ENCODE measurements at places on chromosomes 4 and X. TPM values are rescaled to one million over a fixed set of nuclear protein-coding genes. Genes with fewer than 3 reads are reported as not detected.

DNA sequence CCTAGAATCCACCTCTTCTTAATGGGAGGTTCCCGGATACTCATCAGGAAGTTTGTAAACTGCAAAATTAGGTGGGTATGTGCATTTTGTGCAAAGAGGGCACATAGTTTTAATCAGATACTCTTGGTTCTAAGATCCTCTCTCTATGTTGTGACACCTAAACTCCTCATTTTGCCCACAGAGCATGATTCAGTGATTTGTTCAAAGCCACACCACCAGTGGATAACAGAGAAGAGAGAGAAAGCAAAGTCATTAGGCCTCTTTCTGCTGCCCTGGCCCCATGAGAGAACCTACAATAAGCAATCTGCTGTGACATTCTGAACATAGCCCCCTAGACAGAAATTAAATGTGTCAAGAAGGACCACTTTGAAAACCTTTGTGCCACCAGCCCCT lies 72.3 kb upstream of the STIM2 start:
- DNase-seq, result no peak
- H3K36me3 ChIP-seq, result peaks cover 5% of the 10 kb centered on the region
- H3K4me3 ChIP-seq, result no peak overlapping the region
- H3K27me3 ChIP-seq, result no peaks in the 10 kb centered on the region
- no peak overlapping the region for H3K27ac ChIP-seq
- H3K4me1 ChIP-seq, result peaks cover 14% of the 10 kb centered on the region

Gene IGFBP7
- not detected for total RNA-seq

GRCh38 chrX:119071381-119071780 lies 1.4 kb upstream of the CT47C1 start:
- peaks cover 3% of the 10 kb centered on the region for H3K27me3 ChIP-seq
- H3K4me3 ChIP-seq, result no peak overlapping the region
- H3K4me1 ChIP-seq, result no peaks in the 10 kb centered on the region
- no peak overlapping the region for H3K27ac ChIP-seq
- H3K36me3 ChIP-seq, result no peaks in the 10 kb centered on the region

DNA sequence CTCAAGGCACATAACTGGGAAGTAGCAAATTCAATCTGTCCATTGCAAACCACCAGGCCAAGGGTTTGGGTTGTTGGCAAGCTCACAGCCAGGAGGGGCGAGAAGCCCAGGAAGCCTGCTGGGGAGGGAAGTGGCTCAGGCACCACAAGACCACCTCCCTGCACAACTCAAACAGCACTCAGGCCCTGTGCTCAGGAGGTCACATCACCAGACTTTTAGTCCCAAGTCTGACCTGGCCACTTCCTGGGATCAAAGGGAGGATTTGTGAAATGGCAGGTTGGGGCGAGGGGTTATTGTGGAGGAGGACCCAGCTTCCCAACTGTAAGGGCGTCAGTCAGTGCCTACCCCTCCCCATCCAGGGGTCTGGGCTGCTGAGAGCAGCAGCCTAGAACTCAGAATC lies 2.3 kb downstream of the ATP5ME start:
- H3K27me3 ChIP-seq, result no peaks in the 10 kb centered on the region
- peaks cover 8% of the 10 kb centered on the region for H3K4me1 ChIP-seq
- H3K4me3 ChIP-seq, result no peak overlapping the region
- DNase-seq, result no peak
- H3K36me3 ChIP-seq, result peaks cover 24% of the 10 kb centered on the region
- no peak overlapping the region for H3K27ac ChIP-seq

- no peaks in the 10 kb centered on the region for H3K36me3 ChIP-seq
- no peaks in the 10 kb centered on the region for H3K4me1 ChIP-seq
- H3K4me3 ChIP-seq, result no peak overlapping the region
- H3K27me3 ChIP-seq, result no peaks in the 10 kb centered on the region
These were observed 252.6 kb upstream of the HAND2 start for GRCh38 chr4:173782660-173783059.

Gene ZMAT1
- 3.7 TPM for total RNA-seq

Gene SPANXN3
- total RNA-seq, result not detected

Gene AREG
- total RNA-seq, result 0.74 TPM

Gene MAGEC1
- not detected for total RNA-seq

DNA sequence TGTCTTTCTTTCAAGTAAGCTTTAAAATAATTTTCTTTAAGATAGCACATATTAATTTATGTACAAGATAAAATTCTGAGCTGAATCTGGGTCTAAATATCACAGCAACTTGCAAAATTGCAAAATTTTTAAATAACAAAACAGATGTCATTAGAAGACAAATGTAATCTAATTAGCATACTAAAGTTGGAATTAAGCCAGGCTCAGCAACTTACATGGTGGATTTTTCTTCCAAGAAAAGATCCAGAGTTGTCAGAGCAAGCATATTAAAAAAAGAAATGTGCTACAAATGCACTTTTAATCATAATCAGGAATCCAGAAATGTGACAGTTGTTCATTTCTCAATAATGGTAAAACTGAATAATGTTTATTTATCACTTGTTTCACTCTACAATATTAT lies 906.9 kb upstream of the INTU start:
- H3K4me1 ChIP-seq, result no peaks in the 10 kb centered on the region
- no peak for DNase-seq
- H3K27me3 ChIP-seq, result no peaks in the 10 kb centered on the region
- no peaks in the 10 kb centered on the region for H3K36me3 ChIP-seq

GRCh38 chrX:45007598-45007997 lies 134.6 kb downstream of the KDM6A start:
- H3K4me1 ChIP-seq, result peaks cover 35% of the 10 kb centered on the region
- peak overlapping the region; percentile 29 for H3K4me3 ChIP-seq
- peaks cover 15% of the 10 kb centered on the region for H3K36me3 ChIP-seq
- H3K27ac ChIP-seq, result peak overlapping the region; percentile 67
- H3K27me3 ChIP-seq, result no peaks in the 10 kb centered on the region

DNA sequence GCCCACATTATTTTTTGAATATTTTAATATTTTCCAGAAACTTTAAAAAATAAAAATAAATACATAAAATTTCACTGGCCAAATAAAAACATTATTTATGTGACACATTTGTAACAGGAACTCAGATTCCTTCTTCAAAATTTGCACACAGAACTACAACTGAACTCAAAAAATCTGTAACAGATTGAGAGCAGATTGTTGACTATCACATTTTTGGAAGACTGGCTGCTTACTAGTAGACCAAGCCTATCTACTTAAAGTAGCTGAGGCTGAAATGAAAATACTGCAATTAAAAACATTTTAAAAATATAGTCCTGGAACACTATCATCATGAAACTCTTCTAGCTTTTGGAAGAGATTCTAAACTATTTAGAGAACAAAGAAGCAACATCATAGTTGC lies 203.9 kb downstream of the SH3BGRL start:
- no peak overlapping the region for H3K27ac ChIP-seq
- H3K36me3 ChIP-seq, result no peaks in the 10 kb centered on the region
- no peaks in the 10 kb centered on the region for H3K4me1 ChIP-seq
- H3K27me3 ChIP-seq, result no peaks in the 10 kb centered on the region

Gene GSX2
- not detected for total RNA-seq

DNA sequence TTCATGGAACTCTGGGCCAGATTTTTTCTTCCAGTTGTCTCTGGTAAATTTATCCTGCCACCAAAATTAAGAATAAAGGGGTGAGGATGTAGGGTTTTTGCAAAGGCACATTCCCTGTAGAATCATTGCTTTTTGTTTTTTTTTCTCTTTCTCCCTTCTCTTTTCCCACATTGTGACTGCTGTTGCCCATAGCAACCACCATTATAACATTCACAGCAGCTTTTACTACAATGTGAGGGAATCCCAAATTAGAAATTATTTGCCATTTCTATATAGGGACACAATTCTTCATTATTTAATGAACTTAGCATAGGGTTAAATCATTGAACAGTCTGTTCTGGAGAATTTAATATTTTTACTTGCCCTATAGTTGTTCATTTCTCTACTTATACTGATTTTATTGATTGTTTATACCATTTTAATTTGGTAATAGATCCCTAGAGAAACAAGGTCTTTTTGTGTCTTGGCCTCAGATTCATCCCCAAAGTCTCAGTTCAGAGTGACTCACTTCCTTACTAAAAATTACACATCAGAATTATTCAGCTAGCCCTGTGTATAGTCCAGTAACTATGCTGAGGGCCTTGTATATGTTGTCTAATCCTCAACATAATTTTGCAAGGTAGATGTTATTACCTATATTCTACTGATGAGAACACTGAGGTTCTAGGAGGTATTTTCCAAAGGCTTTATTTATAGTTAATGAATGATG lies 80.8 kb upstream of the ANK2 start:
- no peaks in the 10 kb centered on the region for H3K4me1 ChIP-seq
- H3K4me3 ChIP-seq, result no peak overlapping the region
- no peak for DNase-seq
- peaks cover 5% of the 10 kb centered on the region for H3K27me3 ChIP-seq

Gene GABRQ
- total RNA-seq, result not detected

DNA sequence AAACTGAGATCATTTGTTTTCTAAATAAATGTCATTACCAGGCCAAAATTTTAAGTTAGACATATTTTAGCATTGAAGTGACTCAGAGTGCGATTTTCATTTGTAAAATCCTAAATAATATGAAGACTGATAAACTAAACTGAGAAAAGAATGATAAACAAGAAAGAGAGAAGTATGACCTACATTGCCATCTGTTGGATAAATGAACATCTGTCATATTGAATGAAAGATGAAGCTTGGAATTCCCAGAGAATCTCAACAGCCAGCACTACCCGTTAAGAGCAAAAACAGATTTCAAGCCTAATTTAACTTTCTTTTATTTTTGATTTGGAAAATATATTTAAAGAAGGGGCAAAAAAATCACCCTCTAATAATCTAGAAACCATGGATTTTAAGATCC lies 591.0 kb upstream of the ATOH1 start:
- H3K4me3 ChIP-seq, result no peak overlapping the region
- H3K27me3 ChIP-seq, result no peaks in the 10 kb centered on the region
- H3K27ac ChIP-seq, result no peak overlapping the region
- H3K36me3 ChIP-seq, result no peaks in the 10 kb centered on the region

Gene PLAC8
- 16.9 TPM for total RNA-seq

All from activated CD4-positive, alpha-beta memory T cell treated with anti-CD3 and anti-CD28 coated beads for 36 hours (primary cell).